Subcutaneous preadipocyte (primary cell): ENCODE measurements at places on chromosomes 3 and 15. TPM values are rescaled to one million over a fixed set of nuclear protein-coding genes. Genes with fewer than 3 reads are reported as not detected.

Gene PP2D1
- total RNA-seq: not detected in 2 replicates

Gene CCK
- total RNA-seq: 0.73 TPM in 1 of 2 replicates, not detected in the other

Gene FAM81A
- total RNA-seq: 2.2 and 3.3 TPM in 2 replicates

Gene SPESP1
- total RNA-seq: 4.8 and 8.8 TPM in 2 replicates

Gene ARPP21
- total RNA-seq: not detected in 2 replicates

Gene ALDH1A3
- 34.4 and 118 TPM in 2 replicates for total RNA-seq

Gene PML
- 42.3 and 46.3 TPM in 2 replicates for total RNA-seq

Gene CPN2
- total RNA-seq: not detected in 2 replicates

Gene ROBO2
- under 0.01 TPM in 1 of 2 replicates, not detected in the other for total RNA-seq
